ENCODE measurements at places on chromosomes 5 and 9.

DNA sequence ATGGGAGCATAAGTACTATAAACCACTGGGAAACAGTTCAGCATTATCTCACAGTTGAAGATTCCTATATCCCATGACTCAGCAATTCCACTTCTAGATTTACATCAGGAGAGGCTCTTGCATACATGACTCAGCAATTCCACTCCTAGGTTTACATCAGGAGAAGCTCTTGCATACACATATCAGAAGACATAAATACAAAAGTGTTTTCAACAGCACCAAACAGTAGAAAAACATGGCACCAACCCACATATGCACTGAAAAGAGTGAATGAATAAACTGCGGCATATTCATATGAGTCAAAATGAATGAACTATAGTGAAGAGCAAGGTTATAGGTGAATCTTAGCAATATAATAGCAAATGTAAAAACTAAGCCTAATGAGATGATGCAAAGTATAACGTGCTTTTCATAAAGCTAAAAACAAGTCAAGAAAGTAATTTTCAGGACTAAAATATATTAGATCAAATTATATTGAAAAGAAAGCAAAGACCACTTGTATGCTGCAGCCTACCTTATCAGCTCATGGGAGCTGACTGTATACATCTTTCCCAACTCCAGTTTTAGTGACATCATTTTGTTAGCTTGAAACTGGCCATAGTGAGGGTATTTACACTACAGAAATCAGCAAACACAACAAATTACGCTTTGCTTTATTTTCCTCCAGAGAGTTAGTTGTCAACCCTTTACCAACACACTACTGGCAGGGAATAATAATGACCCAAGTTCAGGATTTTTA, 95.8 kb downstream of the ANKRD18B start:
- DNase-seq = no peak

- DNase-seq = no peak
Measured at GRCh38 chr5:173907686-173908371, 19.7 kb downstream of the CPEB4 start.

DNA sequence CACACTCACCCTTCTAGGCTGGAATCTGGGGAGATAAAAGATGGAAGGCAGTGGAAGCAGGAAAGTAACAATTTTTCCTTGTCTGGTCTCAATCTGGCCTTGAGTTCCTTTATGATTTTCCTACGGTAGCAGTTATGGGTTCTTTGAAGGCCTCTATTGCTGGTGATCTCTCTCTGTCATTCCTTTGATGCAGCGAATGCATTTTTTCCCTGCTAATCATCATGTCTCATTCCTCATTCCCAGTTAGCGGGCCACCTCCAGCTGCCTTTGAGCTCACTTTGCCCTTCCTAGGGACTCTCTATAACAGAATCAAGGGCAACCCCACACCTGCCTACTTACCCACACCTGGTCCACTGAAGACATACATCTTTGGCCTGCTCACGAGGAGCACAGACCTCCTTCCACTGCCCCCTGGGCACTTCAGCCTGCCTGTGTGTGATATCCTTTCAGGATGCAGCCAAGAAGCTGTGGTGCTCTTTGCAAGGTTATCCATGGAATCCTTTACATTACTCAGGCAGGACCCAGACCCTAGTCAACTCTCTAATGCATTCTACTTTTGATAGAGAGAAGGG, 191.7 kb downstream of the DRD1 start:
- DNase-seq = no peak

DNA sequence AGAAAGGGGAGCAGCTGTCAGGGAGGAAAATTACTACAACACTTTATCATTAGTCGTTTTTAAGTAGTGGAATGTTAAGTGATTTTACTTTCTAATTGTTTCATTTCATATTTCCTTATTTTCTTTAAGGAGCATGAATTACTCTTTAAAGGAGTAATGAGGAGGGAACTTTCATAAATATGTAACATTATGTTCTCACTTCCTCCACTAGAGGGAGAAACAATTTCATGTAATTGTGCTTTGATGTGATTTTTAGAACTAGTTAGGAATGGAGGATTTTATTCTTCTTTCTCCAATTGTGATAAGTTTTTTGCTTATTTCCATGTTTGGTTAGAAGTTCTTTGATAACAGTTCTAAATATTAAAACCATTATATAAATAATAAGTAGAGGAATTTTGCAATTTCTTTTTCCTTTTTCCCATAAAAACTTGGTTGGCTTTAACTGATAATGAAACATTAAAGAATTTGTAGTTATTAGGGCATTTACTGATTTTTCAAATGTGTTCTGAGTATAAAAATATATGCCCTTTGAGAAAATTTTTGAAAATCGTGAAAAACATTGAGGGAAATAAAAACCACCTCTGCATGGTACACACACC, 25.6 kb downstream of the CEP78 start:
- no peak for DNase-seq

DNA sequence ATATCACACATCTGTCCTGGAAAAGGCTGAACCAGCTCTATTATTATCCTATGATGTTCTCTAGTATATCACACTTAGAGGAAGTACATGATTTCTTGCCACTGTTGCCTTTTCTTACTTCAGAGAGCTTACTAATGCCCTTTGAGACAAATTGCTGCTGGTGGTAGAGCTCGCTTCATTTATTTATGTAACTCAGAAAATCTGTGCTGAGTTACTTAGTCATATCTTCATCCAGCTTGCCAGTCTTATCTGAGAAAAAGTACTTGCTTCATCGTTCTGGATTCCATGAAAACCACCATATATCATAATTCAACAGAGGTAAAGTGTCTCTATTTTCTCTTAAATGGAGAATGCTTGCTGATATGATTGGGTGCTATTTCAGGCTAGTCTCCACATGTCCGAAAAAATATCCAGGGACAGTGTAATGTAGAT, 26.6 kb downstream of the PTPDC1 start:
- no peak for DNase-seq

GRCh38 chr5:132387640-132388117, 18.2 kb downstream of the SLC22A5 start:
- DNase-seq = no peak

- no peak for DNase-seq
Measured at GRCh38 chr9:113875459-113876150, 504 bp upstream of the ZNF618 start.

DNA sequence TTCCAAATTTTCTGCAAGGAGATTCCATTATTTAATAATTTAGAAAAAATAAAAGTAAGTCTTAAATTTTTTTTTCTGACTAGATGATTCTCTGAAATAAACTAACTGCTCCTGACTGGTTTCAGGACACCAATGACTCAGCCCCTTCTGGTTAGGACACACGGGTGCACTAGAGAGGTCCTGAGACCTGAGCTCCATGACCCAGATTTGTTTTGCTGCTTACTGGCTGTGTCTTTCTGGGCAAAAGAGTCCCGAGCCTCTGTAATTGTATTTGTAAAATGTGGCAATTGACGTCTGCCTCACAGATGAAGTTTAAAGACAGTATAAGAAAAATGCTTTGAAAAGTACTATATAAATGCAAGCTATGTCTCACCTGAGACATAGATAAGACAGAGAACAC, 89.1 kb downstream of the SLC24A2 start:
- DNase-seq = no peak

DNA sequence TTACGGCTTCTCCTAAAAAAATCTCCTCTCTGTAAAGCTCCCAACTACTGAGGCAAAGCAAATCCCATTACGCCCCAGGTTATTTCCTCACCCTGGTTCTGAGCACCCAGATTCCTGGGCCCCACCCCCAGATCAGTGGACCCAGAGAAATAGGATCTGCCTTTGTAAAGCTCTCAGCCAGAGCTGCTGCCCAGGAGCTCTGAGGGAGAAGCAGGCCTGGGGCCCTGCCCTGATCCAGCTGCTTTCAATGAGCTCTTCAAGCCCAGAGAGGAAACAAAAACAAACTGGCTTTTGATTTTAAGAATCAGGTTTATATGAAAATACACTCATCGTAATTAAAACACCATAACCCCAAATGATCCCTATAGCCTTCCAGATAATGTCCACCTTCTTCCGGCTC, 124.5 kb downstream of the C5orf15 start:
- DNase-seq = no peak

GRCh38 chr9:28888806-28889205, 1315.5 kb upstream of the C9orf72 start:
- DNase-seq = no peak

- DNase-seq = no peak
Measured at GRCh38 chr9:136995362-136995761, 1.0 kb downstream of the CLIC3 start.

DNA sequence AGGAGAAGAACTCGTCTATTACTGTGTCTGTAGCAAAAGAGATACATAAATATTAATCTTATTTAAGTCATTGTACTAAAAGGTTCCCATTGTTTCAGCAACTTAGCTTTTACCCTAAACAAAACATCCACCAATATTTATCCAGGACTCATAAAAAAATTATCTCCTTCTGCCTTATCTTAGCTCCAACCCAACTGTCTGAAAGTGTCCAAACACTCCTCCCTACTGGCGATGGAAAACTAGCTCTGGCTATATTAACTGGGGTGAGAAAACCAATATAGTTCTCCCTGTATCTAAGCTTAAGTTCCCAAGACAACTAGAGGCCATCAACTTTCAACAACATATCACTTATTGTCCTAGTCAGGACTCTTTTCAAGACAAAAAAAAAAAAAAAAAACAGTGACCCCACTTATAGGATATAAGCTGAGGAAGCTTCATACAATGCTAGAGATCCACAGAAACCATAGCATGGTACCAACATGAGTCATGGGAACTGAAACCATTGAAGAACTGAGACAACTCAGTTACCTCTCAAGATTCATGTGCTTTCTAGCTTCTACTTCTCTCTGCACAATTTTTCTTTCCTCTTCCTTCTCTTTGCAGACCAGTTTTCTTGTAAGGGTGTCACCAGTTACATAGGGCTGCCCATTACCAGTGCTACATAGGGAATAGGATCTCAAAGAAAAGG, 150.7 kb upstream of the RASA1 start:
- no peak for DNase-seq

DNA sequence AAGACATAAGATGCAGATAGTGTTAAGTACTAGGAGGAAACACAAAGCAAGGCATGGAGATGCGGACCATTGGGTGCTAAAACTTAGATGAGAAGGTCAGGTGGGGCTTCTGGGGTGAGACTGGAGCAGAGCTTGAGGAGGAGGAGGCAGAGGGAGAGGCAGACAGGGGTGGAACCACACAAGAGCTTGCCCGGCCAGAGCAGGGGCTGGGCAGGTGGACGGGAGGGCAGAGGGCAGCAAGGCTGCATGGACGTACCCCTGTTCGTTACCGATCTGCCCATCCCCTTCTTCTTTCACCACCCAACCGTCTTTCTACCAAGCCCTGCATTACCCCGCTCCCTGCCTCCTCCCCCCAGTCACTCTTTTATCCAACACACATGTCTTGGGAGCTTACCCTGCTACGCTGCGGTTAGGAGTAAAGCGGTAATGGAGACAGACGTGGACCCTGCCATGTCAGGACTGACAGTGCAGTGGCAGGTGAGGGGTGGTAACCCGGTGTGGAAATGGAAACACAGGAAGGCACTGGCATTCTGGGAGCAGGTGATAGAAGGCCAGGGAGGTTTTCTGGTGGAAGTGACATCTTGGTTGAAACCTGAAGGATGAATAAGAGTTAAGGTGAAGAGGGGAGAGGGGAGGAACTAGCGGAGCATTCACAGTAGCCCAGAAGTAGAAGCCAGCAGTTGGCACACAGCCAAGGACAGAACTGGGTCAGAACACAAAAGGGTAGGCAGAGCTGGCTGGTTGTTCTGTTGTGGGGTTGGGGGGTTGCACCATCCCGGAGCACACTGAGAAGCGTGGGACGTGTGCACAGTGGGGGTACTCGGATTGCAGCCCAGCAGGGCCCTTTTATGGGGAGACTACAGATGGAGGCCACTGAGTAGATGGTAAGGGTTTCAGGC, 167.2 kb downstream of the CACNA1B start:
- no peak for DNase-seq

DNA sequence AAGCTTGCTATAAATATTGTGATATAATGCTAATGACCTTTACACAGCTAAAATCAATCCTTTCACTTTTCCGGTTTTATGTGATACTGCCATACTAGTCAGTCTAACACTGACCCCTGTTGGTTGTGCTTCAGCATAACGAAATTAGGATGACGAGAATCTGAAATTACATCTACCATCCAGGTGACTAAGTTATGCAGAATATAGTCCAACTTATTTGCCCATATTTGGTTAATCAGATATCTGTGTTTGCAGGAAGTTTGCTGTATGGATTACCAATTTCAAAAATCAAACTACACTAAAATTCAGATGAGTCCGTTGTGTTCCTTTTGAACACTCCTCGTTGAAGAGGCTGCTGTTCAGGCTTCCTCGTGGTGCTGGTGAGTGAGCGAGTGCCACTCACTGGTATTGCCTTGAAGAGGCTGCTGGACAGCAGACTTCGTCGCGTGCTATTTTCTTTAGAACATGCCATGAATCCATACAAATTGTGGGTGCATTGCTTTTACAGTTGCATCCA, 32.5 kb downstream of the TENT4A start:
- DNase-seq = no peak

DNA sequence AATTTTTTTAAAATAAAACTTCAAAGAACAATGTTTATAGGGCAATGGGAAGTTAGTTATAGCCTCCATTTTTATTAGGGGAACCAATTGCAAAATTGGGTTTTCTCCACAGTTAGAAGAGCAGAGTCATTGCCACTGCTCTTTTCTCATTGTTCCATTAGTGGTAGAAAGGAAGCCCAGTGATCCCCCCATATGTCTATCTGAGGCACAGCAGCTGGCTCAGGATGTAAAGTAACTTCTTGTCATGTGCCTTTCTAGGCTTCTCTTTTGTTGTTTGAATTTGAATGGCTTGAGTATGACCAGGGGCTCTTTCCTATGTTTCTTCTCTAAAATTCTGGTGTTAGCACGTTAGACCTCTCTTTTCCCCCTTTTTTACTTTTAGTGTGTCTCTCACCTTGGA, 61.2 kb downstream of the UBAP1 start:
- DNase-seq = no peak

GRCh38 chr5:130708754-130709153, 456.3 kb downstream of the HINT1 start:
- no peak for DNase-seq
